ENCODE measurements at places on chromosomes 2 and 18.

- DNase-seq = no peak
Observed at GRCh38 chr2:51705417-51705816, 673.5 kb upstream of the NRXN1 start.

GRCh38 chr2:62738981-62739936 lies 33.7 kb downstream of the EHBP1 start:
- no peak for DNase-seq

- no peak for DNase-seq
Observed at GRCh38 chr18:10424585-10425307, 29.7 kb upstream of the APCDD1 start.

GRCh38 chr2:99691926-99692325 lies 202.1 kb upstream of the REV1 start:
- DNase-seq = peak; percentile 63

GRCh38 chr2:216736326-216736725 lies 41.0 kb upstream of the IGFBP5 start:
- no peak for DNase-seq

DNA sequence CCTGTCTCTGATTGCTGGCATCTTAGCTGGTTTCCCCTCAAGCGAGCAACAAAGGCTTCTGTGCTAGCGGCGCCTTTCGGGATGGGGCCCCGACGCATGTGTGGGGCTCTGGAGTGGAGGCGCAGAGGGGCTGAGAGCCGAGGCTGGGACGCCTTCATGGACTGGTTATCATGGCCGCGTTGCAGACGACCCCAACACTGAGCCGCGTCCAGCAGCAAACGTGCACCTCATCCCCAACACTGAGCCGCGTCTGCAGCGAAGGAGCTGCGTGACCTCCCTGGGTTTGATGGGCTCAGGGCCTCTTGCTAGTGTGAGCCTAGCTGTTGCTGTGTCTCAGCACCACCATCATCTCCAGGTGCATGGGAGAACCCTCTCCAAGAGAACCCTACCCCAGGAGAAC lies 123.7 kb upstream of the CTDP1 start:
- DNase-seq = no peak

- DNase-seq = no peak
Observed at GRCh38 chr2:3504741-3505140, 14.6 kb downstream of the ADI1 start.

- DNase-seq = no peak
Observed at GRCh38 chr18:51330148-51330547, 132.7 kb upstream of the MEX3C start.
